Cerebellum (tissue), 4 donors: ENCODE measurements at places on chromosomes 11 and 22.

GRCh38 chr22:33467620-33468095, 409.5 kb upstream of the SYN3 start:
- no peak for DNase-seq

- DNase-seq, result no peak
These were observed 40.6 kb downstream of the RAB30 start for GRCh38 chr11:83031127-83031526.

GRCh38 chr11:102617466-102618008, 7.6 kb downstream of the MMP20 start:
- DNase-seq, result no peak

DNA sequence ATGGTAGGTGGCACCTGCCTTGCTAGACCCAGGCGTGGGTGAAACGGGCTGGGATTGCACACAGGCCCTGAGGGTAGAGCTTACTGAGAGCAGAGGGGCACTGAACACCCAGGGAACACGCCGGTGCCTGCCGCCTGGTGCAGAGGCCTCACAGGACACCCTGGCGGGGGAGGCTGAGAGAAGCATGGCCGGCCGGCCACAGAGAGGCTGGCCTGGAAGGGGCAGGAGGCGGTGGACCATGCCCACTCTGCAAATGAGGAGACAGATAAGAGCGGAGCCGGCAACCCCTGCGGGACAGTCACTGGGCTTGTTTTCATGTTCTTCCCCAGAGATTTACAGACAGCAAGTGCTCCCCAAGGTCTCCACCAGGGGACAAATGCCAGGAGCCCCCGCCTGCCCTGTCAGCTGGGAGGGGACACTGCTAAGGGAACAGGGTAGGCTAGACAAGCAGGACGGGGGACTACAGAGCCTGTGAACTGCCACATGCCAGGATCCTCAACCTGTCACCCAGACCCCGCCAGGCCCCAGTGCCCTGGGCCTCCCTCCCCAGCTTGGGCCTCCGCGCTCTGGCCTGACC, 38.5 kb upstream of the TCF20 start:
- DNase-seq, result no peak

- no peak for DNase-seq
These were observed 38.7 kb downstream of the NARS2 start for GRCh38 chr11:78535920-78536319.

- no peak for DNase-seq
These were observed 30.4 kb downstream of the SLC22A12 start for GRCh38 chr11:64621283-64622019.

DNA sequence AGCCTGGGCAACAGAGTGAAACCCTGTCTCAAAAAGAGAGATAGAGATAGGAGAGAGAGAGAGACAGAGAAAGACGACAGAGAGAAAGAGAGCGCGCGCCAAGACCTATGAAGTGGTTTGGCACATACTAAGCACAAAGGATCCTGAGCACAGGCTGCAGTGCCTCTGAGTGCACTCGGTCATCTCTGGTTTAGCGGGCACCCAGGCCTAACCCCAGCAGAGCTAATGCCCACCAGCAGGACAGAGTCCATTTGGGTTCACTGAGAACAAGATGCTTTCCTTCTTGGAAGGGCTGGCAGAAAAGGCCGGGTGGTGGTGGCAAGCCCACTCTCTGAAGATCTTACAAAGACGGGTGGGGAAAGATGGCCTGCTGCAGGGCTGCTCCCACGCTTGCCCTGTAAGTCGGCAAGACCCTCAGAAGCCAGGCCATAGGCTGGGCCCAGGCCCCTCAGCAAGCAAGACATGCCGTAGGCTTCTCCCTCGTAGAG, 3.3 kb downstream of the SCARF2 start:
- DNase-seq, result no peak

DNA sequence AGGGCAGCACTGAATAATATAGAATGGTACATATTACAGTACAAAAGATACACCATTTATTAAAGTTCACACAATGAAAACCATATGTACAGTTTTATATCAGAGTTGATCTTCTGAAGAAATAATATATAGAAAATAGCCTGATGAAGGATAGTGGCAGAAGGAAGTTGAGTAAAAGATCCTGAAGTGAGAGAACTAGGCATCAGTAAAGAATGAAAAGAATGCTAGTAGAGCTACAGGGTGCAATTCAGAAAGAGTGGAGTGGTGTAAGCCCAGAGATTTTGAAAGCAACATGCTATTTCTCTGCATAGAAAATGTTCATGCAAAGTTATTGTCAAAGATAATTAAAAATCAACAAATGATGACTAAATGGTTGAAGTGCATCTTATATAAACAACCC, 1552.7 kb upstream of the TENM4 start:
- no peak for DNase-seq
